ENCODE measurements at places on chromosomes 13 and 19.

GRCh38 chr19:10430505-10431253, 10.3 kb downstream of the PDE4A start:
- peak; percentile 28 for DNase-seq

GRCh38 chr13:84741253-84741652, 859.0 kb upstream of the SLITRK1 start:
- DNase-seq = no peak

GRCh38 chr19:3771000-3771905, 775 bp downstream of the RAX2 start:
- no peak for DNase-seq

GRCh38 chr19:18353378-18354005, 13.1 kb downstream of the PGPEP1 start:
- DNase-seq = no peak

GRCh38 chr19:7295912-7296536, 1.8 kb upstream of the INSR start:
- no peak for DNase-seq

DNA sequence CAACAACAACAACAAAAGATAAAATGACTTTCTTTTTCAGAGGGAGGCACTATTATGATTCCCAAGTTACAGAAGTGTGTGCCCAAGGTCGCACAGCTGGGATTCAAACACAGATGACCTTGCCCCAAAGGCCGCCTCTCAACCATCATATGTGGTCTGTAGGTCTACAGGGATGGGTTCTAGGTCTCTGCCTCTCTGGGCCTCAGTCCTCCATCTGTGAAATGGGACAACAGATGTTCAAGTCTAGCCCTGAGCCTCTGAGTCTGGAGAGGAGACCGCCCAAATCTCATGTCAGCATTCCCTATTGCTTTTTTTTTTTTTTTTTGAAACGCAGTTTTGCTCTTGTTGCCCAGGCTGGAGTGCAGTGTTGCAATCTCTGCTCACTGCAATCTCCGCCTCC, 4.9 kb downstream of the NPAS1 start:
- DNase-seq = no peak

DNA sequence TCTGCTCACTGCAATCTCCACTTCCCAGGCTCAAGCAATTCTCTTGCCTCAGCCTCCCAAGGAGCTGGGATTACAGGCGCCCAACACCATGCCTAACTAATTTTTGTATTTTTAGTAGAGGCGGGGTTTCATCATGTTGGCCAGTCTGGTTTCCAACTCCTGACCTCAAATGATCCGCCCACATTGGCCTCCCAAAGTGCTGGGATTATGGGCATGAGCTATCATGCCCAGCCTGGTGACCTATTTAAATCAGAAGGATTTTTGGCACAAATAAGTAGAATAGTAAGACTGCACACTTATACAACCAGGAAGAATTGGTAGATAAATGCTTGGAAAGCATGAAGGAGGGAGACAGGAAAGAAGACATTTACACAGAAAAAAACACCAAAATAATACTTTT, 53.4 kb upstream of the AKAP11 start:
- no peak for DNase-seq

DNA sequence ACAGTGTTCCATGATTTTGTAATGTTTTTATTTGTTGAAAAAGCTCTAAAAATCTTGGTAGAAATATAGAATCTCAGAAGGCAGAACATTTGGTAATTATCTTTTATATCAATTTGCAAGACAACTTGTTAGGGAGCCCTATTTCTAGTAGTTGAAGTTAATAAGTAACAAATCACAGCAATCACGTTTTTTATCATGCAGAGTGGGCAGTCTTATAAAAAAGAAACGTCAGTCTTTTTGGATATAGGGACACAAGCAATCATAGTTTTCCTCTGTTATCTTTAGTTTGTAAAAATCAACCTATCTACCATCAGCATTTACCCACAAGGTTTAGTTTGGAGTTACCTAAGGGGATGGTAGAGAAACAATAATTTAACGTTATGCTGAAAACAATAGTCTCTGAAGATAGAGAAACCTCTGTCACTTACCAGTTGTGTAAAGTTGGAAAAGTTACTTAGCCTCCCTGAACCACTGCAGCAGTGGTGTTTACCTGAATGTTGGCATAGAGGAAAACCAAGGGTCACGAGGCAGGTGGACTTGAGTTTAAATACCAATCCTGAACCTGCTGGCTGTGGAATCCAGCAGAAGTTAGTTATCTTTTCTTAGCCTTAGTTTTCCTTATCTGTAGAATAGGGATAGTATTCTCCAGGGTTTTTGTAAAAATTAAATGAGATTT, 192.8 kb downstream of the GGACT start:
- no peak for DNase-seq

- DNase-seq = no peak
Measured at GRCh38 chr19:1255186-1256161, 7.1 kb downstream of the MIDN start.

DNA sequence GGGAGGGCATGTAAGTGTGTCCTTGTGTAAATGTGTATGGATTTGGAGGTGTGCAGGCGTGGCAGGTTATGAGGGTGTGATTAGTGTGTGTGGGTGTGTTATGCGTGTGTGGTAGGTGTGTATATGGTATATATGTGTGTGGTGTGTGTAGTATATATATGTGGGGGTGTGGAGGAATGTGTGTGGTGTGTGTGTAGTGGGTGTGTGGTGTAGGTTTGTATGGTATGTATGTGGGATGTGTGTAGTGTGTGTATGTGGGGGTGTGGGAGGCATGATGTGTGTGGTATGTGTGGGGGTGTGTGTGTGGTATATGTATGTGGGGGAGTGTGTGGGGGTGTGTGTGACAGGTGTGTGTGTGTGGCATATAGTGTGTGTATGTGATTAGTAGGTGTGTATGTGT, 104.2 kb downstream of the SLC7A1 start:
- DNase-seq = no peak

GRCh38 chr19:9620842-9621155, 233 bp downstream of the ZNF561 start:
- no peak for DNase-seq

- peak; percentile 60 for DNase-seq
Measured at GRCh38 chr19:14402332-14403144, 16.6 kb downstream of the DDX39A start.

DNA sequence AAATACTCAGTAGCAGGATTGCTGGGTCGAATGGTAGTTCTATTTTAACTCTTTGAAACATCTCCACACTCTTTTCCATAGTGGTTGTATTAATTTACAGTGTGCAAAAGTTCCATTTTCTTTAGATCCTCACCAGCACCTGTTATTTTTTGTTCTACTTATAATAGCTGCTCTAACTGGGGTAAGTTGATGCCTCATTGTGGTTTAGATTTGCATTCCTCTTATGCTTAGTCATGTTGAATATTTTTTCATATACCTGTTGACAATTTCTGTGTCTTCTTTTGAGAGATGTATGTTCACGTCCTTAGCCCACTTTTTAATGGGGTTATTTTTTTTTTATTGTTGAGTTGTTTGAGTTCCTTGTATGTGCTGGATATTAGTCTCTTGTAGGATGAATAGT, 144.6 kb downstream of the NBEA start:
- DNase-seq = no peak

DNA sequence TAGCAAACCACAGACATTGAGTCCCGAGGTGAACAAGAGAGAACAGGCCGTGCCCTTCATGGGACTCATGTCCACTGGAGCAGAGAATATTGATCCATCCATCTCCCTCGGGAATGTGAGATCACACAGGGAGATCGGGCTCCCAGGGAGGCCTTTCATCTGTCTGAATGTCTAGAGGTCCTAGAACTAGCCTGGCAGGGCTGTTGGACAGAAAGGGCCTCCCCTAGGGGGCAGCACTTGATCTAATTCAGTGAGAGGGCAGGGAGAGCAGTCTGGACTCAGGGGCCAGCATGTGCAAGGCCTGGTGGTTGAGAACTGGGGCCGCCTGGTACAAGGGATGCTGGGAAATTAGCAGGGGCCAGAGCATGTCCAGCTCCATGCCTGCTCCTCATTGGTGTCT, 4.3 kb downstream of the RUVBL2 start:
- DNase-seq = no peak

DNA sequence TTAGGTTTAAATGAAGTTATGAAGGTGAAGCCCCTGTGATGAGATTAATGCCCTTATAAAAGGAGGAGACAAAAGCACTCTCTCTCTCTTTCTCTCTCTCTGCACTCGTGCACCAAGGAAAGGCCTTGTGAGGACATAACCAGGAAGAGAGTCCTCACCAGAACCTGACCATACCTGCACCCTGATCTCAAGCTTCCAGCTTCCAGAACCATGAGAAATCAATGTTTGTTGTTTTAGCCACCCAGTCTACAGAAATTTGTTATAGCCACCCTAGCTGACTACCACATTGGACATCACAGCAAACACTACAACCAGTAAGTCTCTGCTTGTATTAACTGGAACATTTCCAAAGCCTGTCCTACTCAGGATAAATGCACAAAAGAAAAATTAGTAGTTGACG, 34.7 kb upstream of the WDFY2 start:
- no peak for DNase-seq

- no peak for DNase-seq
Measured at GRCh38 chr13:42612021-42612765, 38.2 kb downstream of the TNFSF11 start.

DNA sequence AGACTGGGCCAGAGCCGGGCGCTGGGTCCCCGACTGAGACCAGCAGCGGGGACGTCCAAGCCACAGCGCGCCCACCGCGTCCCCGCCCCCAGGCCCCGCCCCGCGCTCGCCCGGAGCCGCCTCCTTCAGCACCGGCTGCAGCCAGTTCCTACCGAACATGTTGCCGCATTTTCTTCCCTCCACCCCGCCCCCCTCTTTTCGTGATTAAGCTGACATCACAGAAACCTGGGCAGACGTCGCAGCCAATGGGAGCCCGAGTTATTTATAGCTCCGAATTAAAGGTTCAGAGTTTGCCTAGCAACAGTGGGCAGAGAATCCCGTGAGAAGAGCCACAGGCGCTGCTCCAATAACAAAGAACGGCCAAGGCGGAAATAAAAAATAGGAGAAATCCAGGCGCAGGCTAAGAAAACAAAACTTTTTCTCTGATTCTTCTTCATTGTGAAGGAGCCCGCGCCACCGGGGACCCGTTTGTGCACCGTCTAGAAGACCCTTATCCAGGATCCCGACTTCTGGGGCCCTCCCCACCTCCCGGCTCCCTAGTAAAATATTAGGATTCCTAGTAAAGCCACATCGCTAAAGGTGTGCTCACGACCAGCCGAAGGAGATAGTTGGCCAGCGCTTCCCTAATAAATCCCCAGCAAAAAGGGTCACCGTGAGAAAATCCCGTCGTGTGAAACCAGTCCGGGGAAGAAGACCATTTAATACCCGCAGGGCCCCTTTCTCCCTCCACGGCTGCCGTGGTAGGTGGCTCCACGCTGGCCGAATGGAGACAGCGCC, 61.7 kb downstream of the SERP2 start:
- peak; percentile 96 for DNase-seq

- DNase-seq = no peak
Measured at GRCh38 chr13:97438856-97439595, 5.1 kb downstream of the RAP2A start.

DNA sequence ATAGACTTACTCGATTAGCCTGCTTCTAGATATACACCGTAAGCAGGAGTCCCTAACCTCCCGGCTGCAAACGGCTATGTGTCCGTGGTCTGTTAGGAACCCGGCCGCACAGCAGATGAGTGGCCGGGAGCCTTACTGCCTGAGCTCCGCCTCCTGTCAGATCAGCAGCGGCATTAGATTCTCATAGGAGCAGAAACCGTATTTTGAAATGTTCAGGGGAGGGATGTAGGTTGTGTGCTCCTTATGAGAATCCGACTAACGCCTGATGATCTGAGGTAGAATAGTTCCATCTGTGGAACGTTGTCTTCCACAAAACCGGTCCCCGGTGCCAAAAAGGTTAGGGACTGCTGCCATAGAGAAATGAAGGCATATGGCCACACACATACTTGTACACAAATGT, 1491.9 kb downstream of the SLITRK5 start:
- DNase-seq = no peak

DNA sequence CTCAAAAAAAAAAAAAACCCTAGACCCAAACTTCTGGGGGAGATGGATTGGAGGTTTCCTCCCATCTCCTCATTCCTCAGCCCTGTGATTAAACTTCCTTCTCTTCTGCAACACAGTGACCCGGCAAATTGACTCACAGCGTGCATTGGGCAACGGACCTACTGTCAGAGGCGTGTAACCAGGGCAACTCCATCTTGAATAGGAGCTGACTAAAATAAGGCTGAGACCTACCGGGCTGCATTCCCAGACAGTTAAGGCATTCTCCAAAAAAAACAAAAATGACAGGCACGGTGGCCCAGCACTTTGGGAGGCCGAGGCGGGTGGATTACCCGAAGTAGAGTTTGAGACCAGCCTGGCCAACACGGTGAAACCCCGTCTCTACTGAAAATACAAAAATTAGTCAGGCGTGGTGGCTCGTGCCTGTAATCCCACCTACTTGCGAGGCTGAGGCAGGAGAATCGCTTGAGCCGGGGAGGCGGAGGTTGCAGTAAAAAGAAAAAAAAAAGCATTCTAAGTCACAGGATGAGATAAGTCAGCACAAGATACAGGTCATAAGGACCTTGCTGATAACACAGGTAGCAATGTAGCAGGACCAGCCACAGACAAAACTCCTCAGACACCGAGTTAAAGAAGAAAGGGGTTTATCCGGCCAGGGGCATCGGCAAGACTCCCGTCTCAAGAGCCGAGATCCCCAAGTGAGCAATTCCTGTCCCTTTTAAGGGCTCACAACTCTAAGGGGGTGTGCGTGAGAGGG, 5.4 kb upstream of the NLRP7 start:
- no peak for DNase-seq

DNA sequence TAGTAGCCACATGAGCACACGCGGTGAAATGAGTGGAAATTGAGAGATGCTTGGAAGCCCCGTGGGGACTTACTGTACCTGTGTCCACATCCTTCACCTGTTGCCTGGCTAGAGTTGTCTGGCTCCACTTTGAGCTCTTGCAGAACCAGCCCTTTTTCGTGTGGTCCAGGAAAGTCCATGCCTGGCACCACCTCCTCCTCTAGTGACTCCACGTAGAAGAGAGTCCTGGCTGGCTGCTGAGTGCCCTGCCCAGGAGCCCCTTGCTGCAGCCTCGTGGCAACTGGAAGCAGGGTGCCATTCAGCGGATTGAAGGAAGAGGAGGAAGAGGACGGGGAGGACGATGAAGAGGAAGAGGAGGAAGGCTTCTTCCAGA, 515 bp upstream of the ATXN8OS start:
- DNase-seq = no peak

- no peak for DNase-seq
Measured at GRCh38 chr13:30022256-30022655, 171.8 kb upstream of the UBL3 start.

DNA sequence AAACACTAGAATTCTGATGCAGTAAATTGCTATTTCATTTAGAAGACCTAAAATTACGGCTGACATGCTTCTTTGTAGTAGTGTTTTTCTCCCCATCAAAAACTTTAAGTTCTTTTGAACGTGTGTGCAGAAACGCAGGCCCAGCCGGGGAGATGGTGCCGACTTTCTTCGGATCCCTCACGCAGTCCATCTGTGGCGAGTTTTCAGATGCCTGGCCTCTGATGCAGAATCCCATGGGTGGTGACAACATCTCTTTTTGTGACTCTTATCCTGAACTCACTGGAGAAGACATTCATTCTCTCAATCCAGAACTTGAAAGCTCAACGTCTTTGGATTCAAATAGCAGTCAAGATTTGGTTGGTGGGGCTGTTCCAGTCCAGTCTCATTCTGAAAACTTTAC, 98.3 kb downstream of the TNFRSF19 start:
- no peak for DNase-seq

Measured in AG09319 (cell line).